ENCODE measurements at places on chromosomes 12 and 14. TPM values are rescaled to one million over a fixed set of nuclear protein-coding genes. Genes with fewer than 3 reads are reported as not detected.

DNA sequence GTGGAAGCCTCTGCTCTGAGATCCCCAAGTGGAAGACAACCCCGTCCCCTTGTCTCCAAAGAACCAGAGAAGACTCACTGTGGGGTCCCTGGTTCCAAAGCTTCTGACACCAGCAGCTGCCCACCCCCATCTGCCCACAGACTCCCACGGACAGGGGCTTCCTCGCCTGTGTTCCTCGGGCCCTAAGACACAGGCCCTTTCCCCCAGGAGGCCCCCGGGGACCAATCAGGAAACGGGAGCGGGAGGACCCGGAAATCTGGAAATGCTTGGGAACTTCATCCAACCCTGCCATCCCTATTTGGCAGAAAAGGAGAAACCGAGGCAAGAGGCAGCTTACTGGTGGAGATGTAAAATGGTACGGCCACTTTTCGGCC lies 113.1 kb downstream of the NCOR2 start:
- no peak for DNase-seq

- no peak for DNase-seq
Measured at GRCh38 chr12:82057770-82058169, 298.6 kb upstream of the PPFIA2 start.

DNA sequence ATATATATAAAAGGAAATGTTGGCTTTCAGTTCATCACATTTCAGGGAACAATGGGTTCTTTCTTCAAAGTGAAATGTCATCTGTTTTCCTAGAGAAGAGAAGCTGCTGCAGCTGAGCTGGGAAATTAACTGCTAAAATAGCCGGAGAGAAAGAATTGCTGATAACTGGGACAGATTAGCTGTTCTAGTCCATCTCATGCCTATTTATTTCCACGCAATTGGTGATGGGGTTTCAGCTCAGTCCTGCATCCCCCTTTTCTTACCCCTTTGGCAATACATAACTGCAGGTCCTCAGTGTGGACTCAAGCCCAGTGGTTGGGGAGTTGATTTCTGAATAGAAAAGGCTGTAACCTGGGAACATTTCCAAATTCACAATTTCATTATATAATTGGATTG lies 436.9 kb upstream of the TMEM132C start:
- no peak for DNase-seq

- no peak for DNase-seq
Measured at GRCh38 chr12:97650242-97650641, 187.6 kb downstream of the RMST start.

DNA sequence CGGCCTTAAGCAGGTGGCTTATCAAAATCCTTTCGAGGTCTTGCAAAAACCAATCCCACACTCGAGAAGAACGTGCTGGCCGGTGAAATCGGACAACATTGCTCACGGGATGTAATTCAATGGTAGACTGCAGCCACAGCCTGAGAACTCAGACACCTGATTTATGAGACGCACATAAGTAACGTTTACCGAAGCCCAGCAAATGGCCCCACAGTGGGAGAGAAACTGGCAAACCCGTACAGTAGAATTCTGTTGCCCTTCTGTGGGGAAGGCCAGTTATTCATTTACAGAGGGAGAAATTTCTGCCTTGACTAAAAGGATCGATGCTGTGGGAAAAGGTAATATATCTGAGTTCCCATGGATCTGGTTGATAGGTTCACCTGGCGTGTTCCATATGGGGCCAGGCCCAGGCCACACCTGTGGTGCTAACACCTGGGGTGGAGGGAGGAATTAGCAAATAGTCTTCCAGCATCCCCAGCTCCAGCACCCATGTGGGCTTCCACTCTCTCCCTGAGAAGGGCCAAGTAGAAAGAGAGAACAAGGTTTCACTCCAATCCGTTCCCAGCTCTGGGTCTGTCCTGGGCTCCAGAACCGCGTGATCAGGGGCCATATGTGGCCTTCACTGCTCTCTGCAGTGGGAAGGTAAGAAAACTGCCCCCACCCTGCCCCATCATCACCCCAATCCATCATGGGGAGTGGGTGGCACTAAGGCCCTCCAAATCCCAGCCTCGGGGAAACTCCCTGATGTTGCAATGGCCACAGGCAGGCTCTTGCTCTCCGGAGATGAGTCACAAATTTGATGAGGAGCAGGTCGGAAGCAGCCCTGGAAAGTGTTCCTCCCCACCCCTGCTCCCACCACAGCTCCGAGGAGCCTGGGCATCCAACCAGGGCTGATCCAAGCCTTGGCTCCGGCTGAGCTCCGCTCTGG lies 12.7 kb downstream of the BDKRB1 start:
- peak; percentile 16 for DNase-seq

DNA sequence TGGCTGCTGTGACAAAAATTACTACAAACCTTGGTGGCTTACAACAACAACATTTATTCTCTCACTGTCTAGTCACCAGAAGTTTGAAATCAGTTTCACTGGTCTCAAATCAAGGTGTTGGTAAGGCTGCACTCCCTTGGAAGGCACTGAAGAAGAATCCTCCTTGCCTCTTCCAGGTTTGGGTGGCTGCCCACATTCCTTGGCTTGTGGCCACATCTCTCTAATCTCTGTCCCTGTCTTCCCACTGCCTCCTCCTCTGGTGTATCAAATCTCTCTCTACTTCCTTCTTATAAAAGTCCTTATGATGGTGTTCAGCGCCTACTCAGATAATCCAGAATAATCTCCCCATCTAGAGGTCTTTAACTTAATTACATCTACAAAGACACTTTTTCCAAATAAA lies 31.0 kb downstream of the PLCZ1 start:
- DNase-seq: no peak

GRCh38 chr14:90042496-90043252 lies 19.1 kb upstream of the KCNK13 start:
- no peak for DNase-seq

DNA sequence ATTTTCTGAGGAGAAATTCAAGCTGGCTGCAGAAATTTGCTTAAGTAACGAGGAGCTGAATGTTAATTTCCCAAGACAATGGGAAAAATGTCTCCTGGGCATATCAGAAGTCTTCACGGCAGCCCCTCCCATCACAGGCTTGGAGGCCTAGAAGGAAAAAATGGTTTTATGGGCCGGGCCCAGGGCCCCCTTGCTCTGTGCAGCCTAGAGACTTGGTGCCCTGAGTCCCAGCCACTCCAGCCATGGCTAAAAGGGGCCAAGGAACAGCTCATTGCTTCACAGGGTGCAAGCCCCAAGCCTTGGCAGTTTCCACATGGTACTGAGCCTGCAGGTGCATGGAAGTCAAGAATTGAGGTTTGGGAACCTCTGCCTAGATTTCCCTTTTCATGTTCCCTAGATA lies 24.3 kb upstream of the HSP90AA1 start:
- no peak for DNase-seq

B3GNT4 gene
- total RNA-seq: not detected

Measured in Peyer's patch (tissue), 4 donors.